ENCODE measurements at places on chromosomes 2 and 18.

DNA sequence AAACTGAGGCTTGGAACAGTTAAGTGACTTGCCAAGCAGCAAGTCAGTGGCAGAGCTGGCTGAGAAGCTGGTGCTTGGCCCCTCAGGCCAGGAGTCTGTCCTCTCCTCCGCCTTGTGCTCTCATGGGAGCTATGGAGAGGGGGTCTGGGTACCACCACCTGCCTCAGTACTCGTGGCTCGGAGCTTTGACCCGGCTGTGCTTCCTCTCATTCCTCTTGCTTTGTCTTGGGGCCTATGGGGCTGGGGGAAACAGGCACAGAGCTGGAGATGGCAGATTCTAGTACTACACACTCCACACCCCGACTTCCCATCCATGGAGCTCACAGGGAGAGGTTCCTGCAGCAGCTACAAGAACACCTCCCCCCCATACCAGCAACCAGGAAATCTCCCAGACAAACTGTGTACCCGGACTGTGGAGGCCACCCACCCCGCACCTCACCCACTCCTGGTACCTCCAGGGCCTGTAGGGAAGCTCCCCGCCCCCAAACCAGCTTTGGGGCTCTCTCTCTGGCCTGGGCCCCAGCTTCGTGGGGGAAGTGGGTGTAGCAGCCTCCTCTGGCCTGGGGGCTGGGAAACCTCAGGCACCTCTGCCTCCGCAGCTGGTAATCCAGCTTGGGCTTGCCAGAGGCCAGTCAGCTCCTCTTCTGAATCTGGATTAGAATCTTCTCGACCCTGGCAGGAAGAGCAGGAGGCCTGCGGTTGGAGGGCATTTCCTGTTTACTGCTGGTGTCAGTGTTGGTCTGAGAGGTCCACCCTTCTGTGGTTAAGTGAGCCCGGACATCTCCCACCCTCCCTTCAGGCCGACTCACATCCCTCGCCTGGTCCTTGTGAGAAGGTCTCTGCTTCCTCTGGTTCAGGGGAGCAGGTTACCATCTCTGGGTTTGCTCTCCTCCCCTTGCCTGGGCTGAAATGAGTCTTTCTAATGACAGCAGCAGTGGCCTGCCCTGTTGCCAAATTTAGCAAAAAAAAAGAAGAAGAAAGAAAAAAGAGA is 22.3 kb upstream of the RHOB start:
- DNase-seq, result peak; percentile 21

- peak; percentile 43 for DNase-seq
Observed at GRCh38 chr2:158969715-158970240, 1.3 kb downstream of the TANC1 start.

DNA sequence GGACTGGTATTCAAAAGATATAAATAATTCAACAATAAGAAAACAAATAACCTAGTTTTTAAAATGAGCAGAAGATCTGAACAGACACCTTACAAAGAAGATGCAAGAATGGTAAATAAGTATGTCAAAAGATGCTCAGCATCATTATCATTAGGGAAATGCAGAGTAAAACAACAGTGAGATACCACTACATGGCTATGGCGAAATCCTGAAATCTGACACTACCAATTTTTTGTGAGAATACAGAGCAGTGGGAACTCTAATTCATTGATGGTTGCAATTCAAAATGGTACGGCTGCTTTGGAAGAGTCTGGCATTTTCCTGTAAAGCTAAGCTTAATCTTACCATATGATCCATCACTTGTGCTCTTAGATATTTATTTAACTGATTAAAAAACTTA is 151.8 kb downstream of the UBR3 start:
- DNase-seq, result no peak

DNA sequence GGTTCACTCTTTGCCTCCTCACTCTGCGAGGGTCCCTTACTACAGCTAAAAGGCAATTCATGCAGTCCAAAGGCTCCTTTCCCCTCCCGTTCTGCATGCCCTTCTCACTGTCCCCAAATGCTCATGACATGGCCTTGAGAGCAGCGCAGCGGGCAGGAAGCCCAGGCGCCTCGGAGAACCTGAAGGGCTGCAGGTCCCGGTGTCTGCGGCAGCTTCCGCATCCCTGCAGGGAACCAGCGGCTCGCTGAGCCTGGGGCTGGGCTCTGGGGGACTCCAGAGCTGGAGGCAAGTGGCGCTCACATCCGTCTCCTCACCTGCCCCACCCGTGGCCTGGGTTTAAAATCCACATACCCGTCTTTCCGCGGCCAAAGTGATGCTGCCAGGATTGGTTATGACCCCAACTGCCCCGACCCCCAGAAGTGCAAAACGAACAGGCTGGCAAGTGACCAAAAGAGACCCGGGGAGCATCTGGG is 462 bp upstream of the CIDEA start:
- DNase-seq, result no peak

DNA sequence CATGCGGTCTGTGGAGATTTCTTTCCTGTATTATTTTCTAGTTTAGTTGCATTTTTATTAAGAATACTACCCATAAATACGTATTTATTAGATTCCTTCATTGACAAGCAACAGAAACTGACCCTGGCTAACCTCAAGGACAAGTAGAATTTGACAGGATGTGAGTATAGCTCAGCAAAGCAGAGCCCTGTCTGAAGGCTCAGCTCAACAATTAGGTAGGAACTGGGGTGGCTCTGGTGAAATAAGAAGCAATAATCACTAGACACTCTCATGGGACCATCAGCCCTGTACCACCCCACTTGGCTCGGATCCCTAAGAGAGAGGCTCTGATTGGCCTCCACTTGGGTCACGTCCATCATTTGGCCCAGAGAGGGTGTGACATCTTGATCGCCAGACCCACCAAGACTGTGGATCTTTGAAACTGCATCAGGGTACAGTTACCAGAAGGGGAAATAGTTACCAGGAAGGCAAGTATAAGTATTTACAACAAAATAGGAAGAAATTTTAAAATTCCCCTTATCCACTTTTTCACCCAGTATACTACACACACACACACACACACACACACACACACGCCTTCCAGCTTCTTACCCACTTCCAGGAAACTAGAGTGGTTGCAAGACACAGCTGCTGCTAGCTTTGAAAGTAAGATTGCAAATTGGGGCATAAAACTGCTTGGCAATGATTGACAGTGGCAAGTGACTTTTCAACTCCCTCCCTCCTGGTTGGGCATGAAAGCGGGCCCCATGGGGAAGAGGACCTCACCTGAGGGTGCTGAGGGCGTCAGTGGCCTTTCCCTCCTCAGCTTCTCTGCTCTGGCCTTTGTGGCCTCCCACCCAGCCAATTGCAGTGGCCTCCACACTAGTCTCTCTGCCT is 41.8 kb downstream of the KCTD18 start:
- DNase-seq, result no peak

- no peak for DNase-seq
Observed at GRCh38 chr18:63427558-63427957, 5.3 kb upstream of the VPS4B start.

DNA sequence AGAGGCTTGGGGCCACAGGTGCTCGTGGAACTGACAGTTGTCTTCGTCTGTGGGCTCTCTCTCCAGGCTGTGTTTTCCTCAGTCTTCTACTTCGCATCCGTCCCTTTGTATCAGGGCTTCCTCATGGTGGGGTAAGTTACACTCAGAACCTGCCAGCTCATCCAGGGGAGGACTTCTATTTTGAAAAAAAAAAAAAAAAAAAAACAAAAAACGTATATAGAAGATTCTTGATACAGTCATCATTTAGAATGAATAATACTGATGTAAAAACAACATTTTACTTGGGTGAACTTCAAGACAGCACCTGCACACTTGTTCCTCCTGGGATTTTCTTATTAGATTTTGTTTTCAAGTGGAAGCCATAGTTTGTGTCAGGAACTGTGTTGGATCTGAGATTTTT is 47.7 kb upstream of the NFATC1 start:
- DNase-seq, result no peak

- no peak for DNase-seq
Observed at GRCh38 chr2:241906826-241907570, 37.5 kb downstream of the RTP5 start.

DNA sequence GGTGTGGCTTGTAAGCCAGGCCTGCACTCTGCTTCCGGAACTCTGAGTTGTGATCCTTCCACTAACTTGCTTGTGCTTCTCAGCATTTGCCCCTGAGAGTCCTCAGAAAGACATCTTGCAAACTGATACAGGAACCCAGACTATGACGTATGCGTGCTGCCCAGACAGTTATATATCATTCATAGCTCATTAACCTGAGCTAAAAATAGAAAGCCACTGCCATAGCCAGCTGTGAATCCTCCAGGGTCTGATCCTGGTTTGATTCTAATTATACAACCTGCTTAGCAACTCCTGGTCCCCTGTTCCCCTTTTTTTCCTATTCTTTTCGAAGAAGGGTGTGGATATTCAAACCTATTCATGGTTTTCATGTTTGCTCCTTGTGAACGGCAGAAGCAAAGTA is 63.7 kb downstream of the MARCHF4 start:
- no peak for DNase-seq

- no peak for DNase-seq
Observed at GRCh38 chr2:211035548-211036185, 479.3 kb downstream of the CPS1 start.

DNA sequence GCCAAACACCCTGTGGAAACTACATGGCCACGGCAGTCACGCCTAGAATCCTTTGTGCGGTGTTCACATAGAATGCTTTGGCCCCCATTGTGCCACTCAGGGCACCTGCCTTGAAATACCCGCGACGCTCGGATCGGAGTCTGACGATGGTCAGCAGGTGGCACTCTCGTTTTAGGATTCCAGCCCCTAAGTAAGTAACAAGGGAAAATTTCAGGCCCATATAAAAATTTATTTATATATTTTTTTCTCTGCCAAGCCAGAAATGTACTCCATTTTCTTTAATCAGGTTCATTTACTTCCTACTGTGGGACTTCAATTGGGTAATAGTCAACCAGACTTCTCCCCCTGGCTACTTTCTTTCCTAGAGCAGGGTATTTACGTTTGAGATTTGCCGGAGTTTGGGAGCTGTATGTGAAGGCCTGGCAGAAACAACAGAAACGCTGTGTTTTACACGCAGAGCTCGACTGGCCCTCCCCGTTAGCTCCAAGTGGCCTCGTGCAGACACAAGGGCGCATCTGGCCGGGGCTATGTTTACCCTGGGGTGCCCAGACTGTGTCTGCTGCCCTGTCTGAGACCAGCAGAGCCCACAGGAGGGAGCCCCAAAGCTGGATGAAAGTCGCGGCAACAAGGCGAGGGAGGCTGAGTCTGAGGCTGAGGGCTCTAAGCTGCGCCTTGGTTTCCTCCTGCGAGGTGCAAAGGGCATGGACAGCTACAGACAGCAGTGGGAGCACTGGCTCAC is 41.6 kb downstream of the LRRC30 start:
- DNase-seq, result peak; percentile 35

GRCh38 chr2:164846276-164846675 is 4.7 kb upstream of the COBLL1 start:
- DNase-seq, result no peak

GRCh38 chr2:174763780-174764179 is 492 bp downstream of the CHRNA1 start:
- DNase-seq, result no peak

DNA sequence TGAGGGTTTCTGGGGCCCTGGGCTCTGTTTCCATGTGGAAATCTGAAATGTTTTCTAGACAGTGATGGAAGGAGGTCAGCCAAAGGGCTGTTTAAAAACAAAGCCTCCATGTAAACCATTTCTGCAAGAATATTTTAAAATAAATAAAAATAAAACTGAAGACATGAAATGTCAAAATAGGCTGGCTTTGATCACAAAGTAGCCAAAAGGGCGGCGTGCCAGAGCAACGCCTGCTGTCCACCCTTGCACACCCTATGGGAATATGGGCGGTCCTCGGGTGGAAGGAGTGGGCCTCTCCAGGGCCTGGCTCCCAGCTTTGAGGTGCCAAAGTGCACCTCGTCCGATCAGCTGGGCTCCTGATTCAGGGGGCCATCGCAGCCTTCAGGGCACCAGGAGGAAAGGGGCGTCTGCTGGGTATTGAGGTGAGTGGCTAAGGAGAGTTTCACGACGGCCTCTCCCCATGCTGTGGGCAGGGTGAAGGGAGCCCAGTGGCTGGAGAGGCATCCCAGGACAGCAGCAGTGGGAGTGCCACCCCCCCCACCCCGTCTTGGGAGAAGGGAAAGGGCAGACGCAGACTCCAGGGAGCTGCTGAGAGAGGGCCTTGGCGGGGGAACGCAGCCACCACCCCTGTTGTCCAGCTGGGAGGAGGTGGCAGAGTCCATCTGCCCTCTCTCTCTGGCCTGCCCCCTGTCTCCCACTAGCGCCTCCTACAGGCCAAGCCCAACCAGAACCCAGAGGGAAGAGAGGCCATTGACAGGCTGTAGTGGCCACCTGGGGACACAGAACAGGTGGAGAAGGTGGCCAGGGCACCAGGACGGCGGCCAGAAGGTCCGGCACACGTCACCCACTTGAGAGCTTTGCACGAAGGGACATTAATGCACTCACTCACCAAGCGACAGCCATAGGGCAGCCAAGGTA is 5.7 kb upstream of the ERFE start:
- no peak for DNase-seq

DNA sequence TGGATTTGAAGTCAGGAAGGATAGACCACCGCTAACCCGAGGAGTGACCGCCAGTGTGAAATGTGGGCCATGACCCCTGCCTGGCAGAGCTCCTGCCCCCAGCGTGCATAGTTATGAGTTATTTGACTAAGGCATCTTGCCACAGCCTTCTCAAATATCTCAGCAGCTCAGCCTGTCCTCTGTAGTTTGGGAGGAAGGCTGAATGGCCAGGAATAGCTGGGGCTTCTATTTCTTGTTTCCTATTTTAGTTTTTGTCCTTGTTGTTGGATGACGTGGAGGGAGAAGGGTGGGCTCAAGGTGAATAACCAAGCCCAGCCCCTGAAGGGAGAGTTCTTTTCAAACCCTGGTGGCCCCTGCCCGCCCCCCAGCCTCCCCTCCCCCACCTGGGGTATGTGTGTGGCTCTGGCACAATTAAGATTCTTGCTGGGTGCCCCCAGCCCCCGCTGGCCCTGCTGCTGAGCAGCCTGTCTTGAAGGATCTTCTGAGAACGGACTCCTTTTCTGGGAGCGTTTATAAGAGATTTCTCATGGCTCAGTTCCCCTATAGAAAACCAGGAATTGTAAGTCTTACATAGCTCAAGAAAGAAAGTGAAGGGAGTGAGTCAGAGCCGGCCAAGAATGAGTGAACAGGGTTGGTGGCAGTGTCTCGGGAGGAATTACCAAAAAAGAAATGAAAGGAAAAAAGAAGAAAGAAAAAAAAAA is 157.4 kb downstream of the GLI2 start:
- DNase-seq, result no peak

- DNase-seq, result no peak
Observed at GRCh38 chr2:219957820-219958219, 330.4 kb downstream of the SLC4A3 start.

DNA sequence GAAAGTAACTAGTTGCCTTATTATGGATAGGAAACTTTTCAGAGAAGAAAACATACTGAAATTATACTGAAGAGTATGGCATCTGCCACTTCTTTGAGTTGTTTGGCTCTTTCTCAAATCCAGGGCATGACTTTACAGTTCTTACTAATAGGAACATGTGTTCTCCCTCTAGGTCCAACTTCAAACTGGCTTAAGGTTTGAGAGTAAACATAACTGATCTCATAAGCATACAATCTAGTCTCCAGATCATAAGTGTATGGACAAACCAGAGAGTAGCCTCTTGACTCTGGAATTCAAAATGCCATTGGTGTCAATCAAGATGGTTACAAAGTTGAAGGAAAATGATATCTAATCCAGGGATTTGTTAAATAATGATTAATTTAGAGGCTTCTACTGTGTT is 101.5 kb downstream of the NYAP2 start:
- DNase-seq, result no peak
